Naive B cell (primary cell): ENCODE measurements at places on chromosomes 3 and 15. TPM values are rescaled to one million over a fixed set of nuclear protein-coding genes. Genes with fewer than 3 reads are reported as not detected.

The FOXB1 gene
- not detected for polyA plus RNA-seq

The PLCL2 gene
- 65.7 TPM for polyA plus RNA-seq

The AKAP13 gene
- polyA plus RNA-seq, result 132 TPM

The GOLGA6L10 gene
- 0.09 TPM for polyA plus RNA-seq

The MYH15 gene
- polyA plus RNA-seq, result 0.06 TPM

The THBS1 gene
- 0.94 TPM for polyA plus RNA-seq

The CPN2 gene
- polyA plus RNA-seq, result not detected

The ERICH6 gene
- polyA plus RNA-seq, result 0.58 TPM

The CCR3 gene
- not detected for polyA plus RNA-seq

The ECE2 gene
- not detected for polyA plus RNA-seq

The CDHR4 gene
- polyA plus RNA-seq, result not detected

The PLSCR2 gene
- not detected for polyA plus RNA-seq

The CLRN1 gene
- not detected for polyA plus RNA-seq

The NR1I2 gene
- 0.15 TPM for polyA plus RNA-seq

The SH3GL3 gene
- polyA plus RNA-seq, result not detected

The PLA2G4E gene
- polyA plus RNA-seq, result not detected

The PEAK1 gene
- 6.2 TPM for polyA plus RNA-seq

The GOLGA8S gene
- not detected for polyA plus RNA-seq

The CASR gene
- not detected for polyA plus RNA-seq

The LRRC31 gene
- not detected for polyA plus RNA-seq

The PRSS50 gene
- polyA plus RNA-seq, result not detected

The AP2M1 gene
- 234 TPM for polyA plus RNA-seq

The P2RY1 gene
- not detected for polyA plus RNA-seq

The TRH gene
- polyA plus RNA-seq, result not detected

The DOCK3 gene
- 0.03 TPM for polyA plus RNA-seq

The IGSF10 gene
- not detected for polyA plus RNA-seq

The SLC28A2 gene
- not detected for polyA plus RNA-seq

The SCN5A gene
- polyA plus RNA-seq, result not detected

The CISH gene
- 0.73 TPM for polyA plus RNA-seq

The ROPN1 gene
- polyA plus RNA-seq, result not detected

The DUOXA2 gene
- not detected for polyA plus RNA-seq

The CGNL1 gene
- polyA plus RNA-seq, result not detected

The UNC13C gene
- polyA plus RNA-seq, result not detected

The SPATA12 gene
- not detected for polyA plus RNA-seq

The TIPARP gene
- 14.8 TPM for polyA plus RNA-seq

The MUC20 gene
- not detected for polyA plus RNA-seq

The ISY1 gene
- polyA plus RNA-seq, result 91.0 TPM

The SMAD6 gene
- not detected for polyA plus RNA-seq

The KNG1 gene
- not detected for polyA plus RNA-seq

The TLR9 gene
- polyA plus RNA-seq, result 1.6 TPM

The HIGD2B gene
- not detected for polyA plus RNA-seq

The GREM1 gene
- not detected for polyA plus RNA-seq

The CEP19 gene
- polyA plus RNA-seq, result 5.4 TPM

The SCG3 gene
- polyA plus RNA-seq, result not detected

The FANCD2OS gene
- 1.0 TPM for polyA plus RNA-seq

The PEX11A gene
- polyA plus RNA-seq, result 1.4 TPM

The CYP8B1 gene
- polyA plus RNA-seq, result not detected

The CKMT1B gene
- polyA plus RNA-seq, result not detected

The MBD4 gene
- 120 TPM for polyA plus RNA-seq

The CA12 gene
- not detected for polyA plus RNA-seq

The ARPC4 gene
- 263 TPM for polyA plus RNA-seq

The NANOGP8 gene
- polyA plus RNA-seq, result not detected

The RBP2 gene
- polyA plus RNA-seq, result not detected

The C3orf20 gene
- polyA plus RNA-seq, result not detected

The C3orf85 gene
- not detected for polyA plus RNA-seq

The POLQ gene
- 0.28 TPM for polyA plus RNA-seq

The KLHL6 gene
- 16.1 TPM for polyA plus RNA-seq

The FBN1 gene
- polyA plus RNA-seq, result not detected
